Fibroblast of gingiva (primary cell): ENCODE measurements at places on chromosomes 4 and X.

GRCh38 chrX:66009231-66009845 is 30.5 kb downstream of the VSIG4 start:
- no peak for DNase-seq

GRCh38 chr4:182555997-182556418 is 312.8 kb downstream of the TENM3 start:
- DNase-seq = peak; percentile 87

DNA sequence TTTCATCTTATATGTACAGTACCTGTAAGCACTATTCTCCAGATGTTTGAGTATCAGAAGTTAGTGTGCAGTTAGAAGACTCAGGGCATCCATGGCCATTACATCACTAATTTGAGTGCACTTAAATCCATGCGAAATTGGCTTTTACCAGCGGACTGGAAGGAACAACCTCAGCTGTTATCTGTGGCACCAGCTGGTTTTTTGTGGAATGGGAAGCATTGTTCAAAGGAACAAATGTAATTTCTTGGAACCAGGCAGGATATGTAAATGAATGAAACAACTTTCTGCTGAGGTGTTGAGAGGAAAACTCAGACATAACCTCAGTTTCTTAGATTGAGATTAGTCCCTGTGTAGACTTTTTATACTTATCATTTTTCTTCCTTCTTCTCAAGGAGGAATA is 60.2 kb downstream of the PDGFRA start:
- no peak for DNase-seq

- DNase-seq = peak; percentile 18
These were observed 387.7 kb downstream of the FAT4 start for GRCh38 chr4:125702406-125702805.

- DNase-seq = peak; percentile 24
These were observed 16.3 kb downstream of the KLF8 start for GRCh38 chrX:56248492-56248891.

- no peak for DNase-seq
These were observed 63.9 kb downstream of the TRMT44 start for GRCh38 chr4:8504279-8505007.

GRCh38 chrX:21974011-21974385 is 33.5 kb downstream of the SMS start:
- no peak for DNase-seq

DNA sequence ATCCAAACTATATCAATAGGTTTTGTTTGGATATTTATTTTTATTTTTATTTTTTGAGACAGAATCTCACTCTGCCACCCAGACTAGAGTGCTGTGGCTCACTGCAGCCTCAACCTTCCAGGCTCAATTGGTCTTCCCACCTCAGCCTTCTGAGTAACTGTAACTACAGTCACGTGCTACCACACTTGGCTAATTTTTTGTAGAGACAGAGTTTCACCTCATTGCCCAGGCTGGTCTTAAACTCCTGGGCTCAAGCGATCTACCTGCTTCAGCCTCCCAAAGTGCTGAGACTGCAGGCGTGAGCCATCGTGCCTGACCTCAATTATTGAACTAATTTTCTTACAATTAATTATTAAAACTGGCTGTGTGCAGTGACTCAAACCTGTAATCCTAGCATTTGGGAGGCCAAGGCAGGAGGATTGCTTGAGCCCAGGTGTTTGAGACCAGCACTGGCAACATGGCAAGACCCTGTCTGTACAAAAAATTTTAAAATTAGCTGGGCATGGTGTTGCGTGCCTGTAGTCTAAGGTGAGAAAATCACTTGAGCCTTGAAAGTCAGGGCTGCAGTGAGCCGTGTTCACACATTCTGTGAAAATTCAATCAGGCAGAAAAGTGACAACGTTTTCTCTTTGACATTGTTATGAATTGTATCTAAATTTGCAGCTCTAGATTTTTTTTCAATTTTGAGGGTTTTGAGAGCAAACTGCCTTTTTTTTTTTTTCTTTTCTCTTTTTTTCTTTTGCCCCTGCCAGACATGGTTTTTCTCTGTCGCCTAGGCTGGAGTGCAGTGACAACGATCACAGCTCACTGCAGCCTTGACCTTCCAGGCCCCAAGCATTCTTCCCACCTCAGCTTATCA is 66.0 kb downstream of the UBE2K start:
- no peak for DNase-seq

GRCh38 chr4:89242864-89243732 is 64.5 kb downstream of the GPRIN3 start:
- DNase-seq = no peak

DNA sequence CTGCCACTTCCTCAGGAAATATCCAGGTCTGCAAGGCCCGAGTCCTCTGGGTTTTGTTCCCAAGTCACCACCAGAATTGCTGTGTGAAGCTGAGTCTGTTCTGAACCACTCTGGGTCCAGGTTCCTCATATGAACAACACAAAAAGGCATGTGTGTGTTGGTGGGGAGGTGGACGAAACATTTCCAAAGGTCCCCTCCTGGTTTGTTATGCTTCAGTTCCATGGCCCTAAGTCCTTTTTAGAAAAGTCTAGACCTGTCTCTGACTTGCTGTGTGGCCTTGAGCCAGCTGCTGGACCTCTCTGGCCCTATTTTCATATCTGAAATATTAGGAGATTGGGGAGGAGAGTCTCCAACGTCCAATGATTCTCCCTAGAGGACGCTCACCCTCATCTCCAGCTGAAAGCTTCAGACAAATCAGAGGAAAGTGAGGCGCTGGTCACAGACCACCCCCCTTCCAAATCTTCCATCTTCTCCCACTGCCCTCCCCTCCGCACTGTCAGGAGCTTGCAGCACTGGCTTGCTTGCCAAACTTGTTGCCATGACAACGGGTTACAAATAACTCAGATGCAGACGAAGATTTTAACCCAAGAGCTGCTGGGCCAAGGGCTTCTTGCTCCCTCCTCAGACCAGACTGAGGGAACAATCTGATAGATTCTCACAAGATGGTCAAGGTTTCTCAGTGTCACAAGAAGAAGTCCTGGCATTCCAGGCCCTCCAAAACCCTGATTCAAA is 64.5 kb downstream of the SMC1A start:
- peak; percentile 33 for DNase-seq

DNA sequence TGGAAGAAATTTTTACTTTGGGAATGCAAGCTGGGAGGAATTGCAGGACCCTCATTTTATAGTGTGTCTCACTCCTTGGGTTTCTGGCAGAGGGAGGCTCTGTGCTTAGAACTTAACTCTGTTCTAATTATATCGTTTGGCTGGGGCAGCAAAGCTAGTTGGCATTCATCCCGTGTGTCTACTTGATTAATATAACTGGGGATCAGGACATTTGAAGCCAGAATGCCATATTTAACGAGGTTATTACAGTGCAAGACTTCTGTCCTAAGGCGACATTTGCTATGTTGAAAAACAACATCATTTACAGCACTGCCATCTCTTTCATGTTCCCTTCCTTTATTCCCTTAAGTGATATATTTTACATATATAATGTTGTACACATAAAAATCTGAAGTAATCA is 179.1 kb upstream of the TBC1D9 start:
- peak; percentile 30 for DNase-seq
